Right ventricle myocardium inferior (tissue), 1 donor: ENCODE measurements at places on chromosomes 5 and 9.

DNA sequence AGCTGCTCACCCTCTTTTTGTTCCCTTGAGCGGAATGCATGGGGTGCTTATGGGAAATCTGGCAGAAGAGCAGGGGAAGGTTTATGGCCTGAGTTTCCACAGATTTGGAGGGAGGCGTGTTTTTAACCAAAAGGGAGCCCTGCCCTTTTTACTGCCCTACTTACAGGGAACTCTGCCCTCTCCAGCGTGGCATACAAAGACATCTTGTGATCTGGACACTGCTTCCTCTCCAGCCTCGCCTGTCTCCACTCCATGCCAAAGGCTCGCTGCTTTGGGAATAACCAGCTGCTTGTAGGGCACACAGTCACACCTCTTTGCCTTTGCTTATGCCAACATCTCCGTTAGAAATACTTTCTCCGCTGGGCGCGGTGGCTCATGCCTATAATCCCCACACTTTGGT, 314.2 kb downstream of the ARHGAP26 start:
- no peak for DNase-seq

DNA sequence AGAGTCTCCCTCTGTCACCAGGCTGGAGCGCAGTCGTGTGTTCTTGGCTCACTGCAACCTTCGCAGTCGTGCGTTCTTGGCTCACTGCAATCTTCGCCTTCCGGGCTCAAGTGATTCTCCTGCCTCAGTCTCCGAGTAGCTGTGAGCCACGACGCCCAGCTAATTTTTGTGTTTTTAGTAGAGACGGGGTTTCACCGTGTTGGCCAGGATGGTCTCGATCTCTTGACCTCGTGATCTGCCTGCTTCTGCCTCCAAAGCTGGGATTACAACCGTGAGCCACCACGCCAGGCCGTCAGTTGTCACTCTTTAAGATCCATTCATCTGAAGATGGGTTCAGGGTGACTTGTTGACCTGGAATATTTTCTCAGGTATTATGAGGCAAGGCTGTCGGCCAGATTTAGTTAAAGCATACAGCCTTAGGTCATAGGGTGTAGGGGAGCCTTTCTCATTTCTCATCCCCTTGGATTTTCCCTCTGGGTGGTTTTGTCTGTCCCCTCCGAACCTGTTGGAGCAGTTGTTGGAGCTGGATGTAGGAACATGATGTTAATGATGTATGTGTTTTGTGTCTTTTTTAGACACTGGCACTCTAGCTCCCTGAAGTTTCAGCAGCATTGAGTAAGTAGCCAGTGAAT, 1.6 kb downstream of the SLC22A5 start:
- no peak for DNase-seq

- no peak for DNase-seq
These were observed 593.7 kb downstream of the DNAH5 start for GRCh38 chr5:13350767-13351166.

DNA sequence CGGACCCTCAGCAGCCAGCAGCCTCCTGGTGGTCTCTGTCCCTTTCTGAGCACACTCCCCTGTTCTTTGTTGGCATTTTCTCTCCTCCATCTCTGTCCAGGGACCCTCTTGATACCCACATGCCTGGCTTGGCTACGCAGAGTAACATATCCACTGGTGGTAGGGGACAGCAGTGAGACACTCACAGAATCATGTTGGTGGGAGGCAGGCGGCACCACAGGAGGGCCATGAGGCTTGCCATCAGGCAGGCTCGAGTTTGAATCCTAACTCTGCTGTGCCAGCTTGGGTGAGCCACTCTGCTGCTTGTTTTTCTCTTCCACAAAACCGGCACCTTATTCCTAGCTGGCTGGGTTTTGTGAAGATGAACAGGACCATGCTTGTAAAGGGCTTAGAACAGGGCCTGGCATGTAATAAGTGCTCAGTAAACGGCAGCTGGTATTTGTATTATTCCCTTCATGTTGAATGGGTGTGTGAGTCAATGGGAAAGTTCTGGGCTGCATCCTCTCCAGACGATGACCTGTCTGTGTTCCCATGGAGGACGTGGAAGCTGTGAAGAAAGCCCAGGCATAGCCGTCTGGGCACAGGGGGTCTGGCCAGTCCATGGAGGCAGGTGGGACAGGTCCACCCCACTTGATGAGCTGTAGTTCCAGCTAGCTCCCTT, 2.3 kb downstream of the COL27A1 start:
- no peak for DNase-seq

DNA sequence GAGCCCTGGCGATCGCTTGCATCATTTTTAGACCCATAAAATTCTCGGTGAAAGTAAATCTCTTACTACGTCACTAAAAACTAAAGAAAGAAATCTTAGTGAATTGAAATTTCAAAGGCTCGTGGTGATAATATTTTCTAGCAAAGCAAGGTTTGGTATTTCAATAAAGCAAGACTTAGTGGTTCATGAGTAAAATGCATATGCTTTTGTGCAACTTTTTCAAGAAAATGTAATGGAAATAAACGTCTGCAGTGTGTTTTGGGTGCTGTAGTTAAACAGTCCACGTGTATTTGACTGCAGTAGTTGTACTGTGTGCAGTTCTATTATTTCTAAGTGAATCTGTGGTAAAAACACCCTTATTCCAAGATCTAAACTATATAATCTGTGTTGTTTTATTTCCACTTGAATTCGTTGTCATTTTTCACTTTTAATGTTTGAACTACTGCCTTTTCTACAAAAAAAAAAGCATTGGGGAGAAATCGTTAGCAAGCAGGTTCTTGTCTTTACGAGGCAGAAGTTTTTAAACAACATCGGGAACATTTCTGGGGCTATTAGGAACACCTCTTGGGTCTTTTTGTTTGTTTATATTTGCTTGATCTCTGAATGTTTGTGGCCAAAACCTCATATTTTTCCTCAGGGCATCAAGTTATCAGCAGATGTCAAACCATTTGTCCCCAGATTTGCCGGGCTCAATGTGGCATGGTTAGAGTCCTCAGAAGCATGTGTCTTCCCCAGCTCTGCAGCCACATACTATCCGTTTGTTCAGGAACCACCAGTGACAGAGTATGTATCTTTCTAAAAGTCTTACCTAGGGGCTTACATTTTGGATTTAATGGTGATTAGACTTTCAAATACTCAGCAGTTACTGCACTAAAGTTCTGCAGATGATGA, 960 bp downstream of the SECISBP2 start:
- DNase-seq = no peak

DNA sequence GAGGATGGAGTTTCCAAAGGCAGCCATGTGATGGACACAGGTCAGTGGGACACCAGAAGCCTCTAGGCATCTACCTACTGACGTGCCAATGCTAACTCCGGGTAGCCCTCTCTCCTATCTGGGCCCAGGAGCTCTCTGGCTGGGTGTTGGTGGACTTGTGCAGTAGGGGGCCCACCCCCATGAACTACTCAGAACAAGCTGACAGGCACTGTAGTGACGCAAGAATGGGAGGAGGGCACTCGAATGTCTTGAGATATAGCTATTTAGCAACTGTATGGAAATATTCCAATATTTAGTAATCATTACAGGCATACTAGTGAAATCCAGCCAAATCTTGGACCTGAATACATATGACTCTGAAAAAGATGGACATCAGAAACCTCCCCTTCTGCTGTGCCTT, 5.7 kb upstream of the DOCK2 start:
- DNase-seq = no peak

DNA sequence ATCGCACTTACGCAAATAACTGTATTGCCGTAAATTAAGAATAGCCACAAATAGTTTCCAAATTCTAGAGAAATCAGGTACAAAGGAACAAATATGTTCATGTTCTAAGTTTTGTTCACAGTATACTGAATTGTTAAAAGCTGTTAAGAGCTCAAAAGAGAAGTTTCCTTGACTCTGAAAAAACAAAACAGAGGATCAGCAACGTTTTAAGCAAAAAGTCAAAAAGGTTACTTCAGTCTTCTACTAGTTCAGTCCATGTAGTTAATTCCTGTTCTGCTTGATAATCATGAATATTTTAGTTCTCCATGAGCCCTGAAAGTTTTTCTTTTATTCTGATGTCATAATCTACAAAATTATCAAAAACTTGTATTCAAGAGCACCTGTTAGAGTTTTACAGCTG, 128.6 kb upstream of the MAST4 start:
- no peak for DNase-seq

GRCh38 chr9:114233491-114234185, 78.3 kb downstream of the COL27A1 start:
- DNase-seq = peak; percentile 66

- no peak for DNase-seq
These were observed 3.3 kb downstream of the ABLIM3 start for GRCh38 chr5:149144637-149145036.

GRCh38 chr5:38562444-38563210, 6.2 kb upstream of the LIFR start:
- no peak for DNase-seq

- no peak for DNase-seq
These were observed 64.7 kb downstream of the RGS7BP start for GRCh38 chr5:64570395-64570996.

- no peak for DNase-seq
These were observed 438.6 kb downstream of the AGTPBP1 start for GRCh38 chr9:85302938-85303756.

DNA sequence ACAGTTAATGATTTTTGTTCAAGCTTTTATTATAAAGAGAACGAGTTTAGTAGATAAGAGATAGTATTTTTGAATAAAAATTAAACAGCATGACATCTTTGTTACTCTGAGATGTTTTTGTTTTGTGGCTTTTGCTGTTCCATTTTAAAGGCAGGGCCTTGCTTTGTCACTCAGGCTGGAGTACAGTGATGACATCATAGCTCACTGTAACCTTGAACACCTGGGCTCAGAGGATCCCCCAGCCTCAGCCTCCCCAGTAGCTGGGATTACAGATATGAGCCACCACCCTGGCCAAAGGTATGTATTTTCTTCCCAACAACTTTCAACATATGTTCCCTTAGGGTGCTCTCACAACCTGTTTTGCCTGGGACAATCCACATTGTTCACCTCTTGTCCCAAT, 730.9 kb upstream of the RGMB start:
- no peak for DNase-seq

DNA sequence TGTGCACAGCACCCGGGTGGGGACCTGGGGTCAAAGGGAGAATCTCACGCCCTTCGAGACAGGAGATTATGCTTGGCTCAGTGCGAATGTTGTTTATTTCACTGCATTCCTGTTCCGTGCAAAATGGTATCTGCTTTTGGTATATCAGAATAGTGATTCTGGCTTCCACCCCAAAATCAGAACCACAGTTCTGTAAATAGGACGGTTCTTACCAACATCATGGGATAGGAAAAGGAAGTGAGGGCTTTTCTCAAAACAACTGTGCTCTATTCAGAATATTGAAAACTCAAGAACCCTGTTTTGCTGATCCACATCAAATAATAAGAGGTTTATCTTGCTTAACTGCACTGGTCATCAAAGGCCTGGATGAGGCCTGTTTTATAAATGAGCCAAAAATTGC, 51.6 kb upstream of the FBXW11 start:
- DNase-seq = no peak

GRCh38 chr5:106086352-106086751, 1584.4 kb downstream of the EFNA5 start:
- no peak for DNase-seq

- no peak for DNase-seq
These were observed 27.4 kb upstream of the TMC1 start for GRCh38 chr9:72494051-72494450.

- no peak for DNase-seq
These were observed 21.5 kb upstream of the MRNIP start for GRCh38 chr5:179880066-179880650.

GRCh38 chr9:126957687-126958053, 43.1 kb downstream of the RALGPS1 start:
- no peak for DNase-seq
